Adrenal gland (tissue), 19 donors: ENCODE measurements at places on chromosomes 16 and 17.
A peak's percentile ranks its signal among the peaks of the same experiment; 100 is the strongest.

- no peak for DNase-seq
Observed at GRCh38 chr16:65548470-65548869, 426.6 kb upstream of the CDH11 start.

DNA sequence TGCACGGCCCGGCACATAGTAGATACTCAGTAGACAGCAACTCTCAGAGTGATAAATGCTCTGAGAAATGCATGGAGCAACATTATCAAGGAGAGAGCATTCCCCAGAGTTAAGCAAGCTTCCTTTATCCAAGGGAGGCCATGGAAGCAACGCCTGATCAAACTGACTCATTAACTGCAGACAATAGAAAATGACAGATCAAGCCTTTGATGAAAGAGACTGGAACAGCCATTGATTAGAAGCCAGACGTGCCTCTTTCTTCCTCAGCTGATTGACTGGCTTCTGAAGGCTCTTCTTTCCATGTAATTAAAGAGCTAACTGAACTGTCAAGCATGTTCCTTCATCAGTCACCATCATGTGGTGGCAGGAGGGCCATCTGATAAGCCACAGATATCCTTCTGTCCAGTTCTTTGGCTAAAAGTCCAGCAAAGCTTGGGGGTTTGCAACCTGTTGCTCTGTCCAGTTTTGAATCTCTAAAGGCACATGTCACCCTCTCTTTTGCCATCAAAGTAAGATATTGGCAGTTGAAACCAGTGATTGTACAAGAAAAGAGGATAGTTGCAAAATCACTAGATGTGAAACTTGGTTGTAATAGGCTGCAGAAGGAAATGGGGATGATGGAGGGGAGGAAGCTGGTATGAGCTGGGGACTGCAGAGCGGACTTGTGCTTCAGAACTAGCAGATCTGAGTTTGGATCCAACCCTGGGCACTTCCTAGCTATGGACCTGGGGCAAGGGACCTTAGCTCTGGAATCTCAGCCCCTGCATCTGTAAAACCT, 188.0 kb downstream of the HAPSTR1 start:
- DNase-seq = no peak

GRCh38 chr17:50564916-50565315, 4.4 kb downstream of the CACNA1G start:
- no peak for DNase-seq

GRCh38 chr16:16161319-16161718, 62.0 kb downstream of the ABCC6 start:
- DNase-seq = no peak

GRCh38 chr17:78706271-78706915, 75.7 kb downstream of the CYTH1 start:
- no peak for DNase-seq

DNA sequence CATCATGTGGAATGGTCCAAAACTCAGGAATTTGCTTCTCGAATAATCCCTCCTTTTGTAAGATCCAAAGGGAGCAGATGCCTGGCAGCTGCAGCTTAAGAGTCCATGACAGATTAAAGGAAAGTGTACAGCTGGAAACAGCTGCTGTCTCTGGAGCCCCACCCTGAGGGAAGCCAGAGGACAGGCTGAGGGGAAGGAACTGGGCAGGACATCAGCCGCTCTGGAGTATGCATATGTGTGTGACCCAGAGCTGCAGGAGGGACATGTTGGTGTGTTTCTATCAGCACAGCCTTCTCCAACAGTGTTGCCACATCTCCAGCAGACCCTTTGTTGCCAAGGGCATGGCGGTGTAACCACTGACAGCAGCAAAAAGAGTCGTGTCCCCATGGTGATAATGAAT, 46.2 kb downstream of the CYB561 start:
- peak; percentile 54 for DNase-seq

- peak; percentile 69 for DNase-seq
Observed at GRCh38 chr17:7046127-7046724, 2.3 kb upstream of the SLC16A11 start.

DNA sequence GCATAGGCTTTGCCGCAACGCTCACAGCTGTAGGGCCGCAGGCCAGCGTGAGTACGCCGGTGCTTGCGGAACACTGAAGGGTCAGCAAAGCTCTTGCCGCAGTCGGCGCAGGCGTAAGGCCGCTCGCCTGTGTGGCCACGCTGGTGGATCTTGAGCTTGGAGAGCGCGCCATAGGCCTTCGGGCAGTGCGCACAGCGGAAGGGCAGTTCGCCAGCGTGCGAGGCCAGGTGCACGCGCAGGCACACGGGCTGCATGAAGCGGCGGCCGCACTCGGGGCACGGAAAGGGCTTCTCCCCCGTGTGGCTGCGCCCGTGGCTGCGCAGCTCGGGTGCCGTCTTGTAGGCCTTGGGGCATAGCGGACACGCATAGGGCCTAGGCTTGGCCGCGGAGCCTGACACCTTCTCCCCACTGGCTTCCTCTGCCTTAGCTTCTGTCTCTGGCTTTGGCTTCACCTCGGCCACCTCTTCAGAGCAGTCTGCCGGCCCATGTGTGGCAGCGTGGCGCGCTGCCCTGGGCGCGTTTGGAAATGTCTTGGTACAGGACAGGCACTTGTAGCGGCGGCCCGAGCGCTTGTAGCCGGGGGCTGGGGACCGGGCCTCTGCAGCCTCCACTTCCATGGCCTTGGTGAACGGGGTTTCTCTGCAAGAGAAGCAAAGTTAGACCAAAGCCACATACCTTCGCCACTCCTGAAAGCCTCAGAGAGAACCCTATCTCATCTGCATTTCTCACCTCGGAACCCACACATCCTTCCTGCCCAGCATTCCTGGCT, 10.0 kb downstream of the ZNF668 start:
- no peak for DNase-seq

- DNase-seq = no peak
Observed at GRCh38 chr16:66383551-66383950, 17.1 kb downstream of the CDH5 start.
